ENCODE measurements at places on chromosomes 13 and 19.

GRCh38 chr19:55068950-55069864, 6.3 kb upstream of the RDH13 start:
- DNase-seq: no peak

DNA sequence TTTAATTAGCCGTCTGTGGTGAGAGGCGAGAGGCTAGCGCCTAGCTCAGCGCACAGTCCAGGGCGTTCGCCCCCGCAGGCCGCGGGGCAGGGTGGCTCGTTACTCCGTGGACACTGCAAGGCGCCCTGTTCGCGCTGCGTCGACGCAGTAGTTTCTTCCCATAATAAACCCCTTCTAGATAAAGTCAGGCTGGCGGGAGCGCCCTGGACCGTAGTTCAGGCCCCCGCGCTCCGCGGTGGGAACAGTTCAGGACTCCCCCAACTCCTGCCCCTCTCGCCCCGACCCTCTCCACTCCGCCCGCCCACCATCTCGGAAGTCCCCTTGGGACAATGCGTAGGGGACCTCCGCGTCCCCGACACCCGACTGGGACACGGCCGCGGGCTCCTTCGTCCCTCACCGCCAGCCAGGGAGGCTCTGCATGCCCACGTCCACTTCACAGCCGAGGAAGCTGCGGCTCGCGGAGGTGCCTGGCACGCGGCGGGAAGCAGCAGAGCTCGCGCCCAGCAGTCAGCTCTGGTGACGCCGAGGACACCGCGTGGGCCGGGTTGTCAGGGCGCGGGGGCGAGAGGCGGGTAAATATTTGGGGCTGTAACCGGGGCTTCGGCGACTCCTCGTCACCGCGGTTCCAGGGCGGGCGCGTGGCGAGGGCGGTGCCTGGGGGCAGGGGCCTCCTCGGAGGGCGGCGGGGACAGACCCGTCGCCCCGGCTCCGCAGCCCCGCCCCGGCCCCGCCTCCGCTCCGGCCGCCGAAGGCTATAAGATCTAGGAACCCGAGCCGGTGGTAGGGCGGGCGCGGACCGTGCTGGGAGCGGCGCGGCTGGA, at the start of gene RGCC:
Gene RGCC (plus strand): TSS at position 783 of the 821 bp plus-strand sequence. CDS start 158 bp downstream, outside the sequence.
- DNase-seq: peak; percentile 88

DNA sequence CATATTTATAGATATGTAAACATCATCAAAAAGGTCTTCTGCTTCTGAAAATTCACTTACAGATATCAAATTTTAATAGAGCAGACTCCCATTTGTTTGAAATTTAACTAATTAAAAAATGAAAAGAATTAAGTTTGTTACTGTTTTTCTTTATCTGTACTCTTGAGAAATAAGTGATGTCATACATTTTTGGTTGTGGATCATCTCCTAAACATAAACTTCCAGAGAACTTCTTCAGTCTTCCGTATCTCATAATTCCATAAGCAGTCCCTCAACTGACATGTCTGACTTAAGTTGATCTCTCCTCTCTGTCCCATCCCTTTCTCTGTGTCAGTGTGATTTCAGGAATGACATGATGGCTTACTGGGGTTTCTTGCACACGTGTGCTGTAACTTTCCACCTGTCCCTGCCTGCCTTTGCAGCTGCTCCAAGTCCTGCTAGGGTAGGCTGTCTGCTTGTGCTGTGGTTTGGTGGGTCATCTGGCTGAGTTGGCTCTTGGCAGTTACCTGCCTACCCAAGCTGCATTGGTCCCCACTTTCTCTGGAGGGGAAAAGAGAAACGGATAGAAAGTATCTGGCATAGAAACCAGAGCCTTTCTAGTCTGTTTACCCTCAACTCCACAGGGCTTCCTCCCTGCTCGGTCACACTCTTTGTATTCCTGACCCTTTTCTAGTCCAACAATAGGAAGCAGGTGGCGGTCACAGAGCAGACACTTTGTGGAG, 127.1 kb downstream of the GGACT start:
- no peak for DNase-seq

GRCh38 chr13:106987427-106987785, 419.5 kb upstream of the ARGLU1 start:
- no peak for DNase-seq

GRCh38 chr19:48683349-48683748, 10.5 kb upstream of the NTN5 start:
- peak; percentile 22 for DNase-seq

DNA sequence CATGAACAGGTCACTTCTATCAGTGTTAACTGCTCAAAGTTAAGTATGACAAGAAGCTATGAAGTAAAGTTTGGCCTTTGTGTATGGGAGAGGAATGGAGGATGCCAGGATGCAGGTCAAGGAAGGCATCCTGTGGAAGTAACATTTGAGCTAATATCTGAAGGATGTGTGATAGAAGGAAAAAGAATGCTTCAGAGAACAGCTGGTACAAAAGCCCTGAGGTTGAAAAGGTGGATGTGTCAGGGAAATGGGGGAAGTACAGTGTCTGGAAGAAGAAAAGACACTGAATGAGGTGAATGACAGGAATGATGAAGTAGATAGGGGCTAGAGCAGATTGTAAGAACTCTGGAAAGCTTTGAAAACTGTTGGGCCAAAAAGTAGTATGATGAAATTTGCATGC, 67.1 kb downstream of the ZNF91 start:
- DNase-seq: no peak

GRCh38 chr13:21883713-21884112, 212.8 kb downstream of the FGF9 start:
- DNase-seq: no peak

GRCh38 chr13:62920159-62920558, 1504.5 kb upstream of the PCDH20 start:
- DNase-seq: no peak

DNA sequence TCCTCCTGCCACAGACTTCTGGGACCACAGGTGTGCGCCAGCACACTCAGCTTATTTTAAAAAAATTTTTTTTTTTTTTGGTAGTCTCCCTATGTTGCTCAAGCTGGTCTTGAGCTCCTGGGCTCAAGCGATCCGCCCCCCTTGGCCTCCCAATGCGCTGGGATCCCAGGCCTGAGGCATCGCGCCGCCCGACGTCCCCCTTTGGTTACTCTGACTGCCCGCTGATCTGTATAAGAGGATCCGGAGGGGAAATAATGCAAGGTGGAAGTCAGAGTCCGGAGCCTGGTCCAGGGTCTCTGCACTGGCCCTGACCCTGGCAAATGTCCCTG, 486 bp upstream of the ZNF805 start:
- no peak for DNase-seq

DNA sequence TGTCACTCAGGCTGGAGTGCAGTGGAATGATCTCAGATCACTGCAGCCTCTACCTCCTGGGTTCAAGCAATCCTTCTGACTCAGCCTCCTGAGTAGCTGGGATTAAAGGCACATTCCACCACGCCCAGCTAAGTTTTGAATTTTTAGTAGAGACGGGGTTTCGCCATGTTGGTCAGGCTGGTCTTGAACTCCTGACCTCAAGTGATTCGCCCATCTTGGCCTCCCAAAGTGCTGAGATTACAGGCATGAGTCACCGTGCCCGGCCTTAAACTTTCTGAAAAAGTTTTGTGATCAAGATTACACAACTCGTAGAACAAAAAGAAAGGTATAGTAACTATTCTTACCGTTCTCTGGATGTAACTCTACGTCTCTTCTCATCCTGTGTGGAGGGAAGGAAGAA, 21.2 kb downstream of the DNMT1 start:
- DNase-seq: no peak

DNA sequence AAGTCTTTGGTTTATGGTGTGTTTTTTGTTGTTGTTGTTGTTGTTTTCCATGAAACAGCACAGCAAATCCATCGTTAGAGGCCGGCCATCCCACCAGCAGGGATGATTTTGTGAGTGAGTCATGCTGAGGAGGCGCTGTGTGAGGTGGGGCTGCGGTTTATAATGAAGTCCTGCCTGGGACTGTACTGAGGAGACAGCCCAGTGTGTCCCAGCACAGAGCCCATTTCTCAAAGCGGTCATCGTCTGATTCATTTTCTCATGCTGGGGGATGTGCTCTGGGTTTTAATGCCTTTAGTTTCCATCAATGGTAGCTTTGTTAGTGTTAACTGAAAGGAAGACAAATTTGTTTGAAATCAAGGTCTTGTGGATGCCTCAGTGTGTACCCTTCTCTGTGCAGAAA, 129.3 kb upstream of the SERP2 start:
- no peak for DNase-seq

- no peak for DNase-seq
These were observed 3.9 kb upstream of the ZNF135 start for GRCh38 chr19:58054901-58055874.

DNA sequence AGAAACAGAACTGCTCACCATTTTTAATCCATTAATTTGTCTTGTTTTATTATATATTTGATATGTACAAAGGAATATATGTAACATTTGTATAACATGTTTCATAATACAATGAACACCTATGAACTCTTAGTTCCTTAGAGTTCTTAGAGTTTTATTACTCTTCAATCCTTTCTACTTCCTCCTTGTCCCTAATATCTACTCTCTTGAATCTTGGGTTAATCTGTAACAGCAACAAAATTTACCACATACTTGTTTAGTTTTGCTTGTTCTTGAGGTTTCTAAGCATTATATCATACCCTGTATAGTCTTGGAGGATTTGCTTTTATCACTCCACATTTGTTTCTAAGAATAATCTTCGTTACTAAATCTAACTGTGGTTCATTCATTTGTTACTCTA, 151.4 kb downstream of the PDS5B start:
- no peak for DNase-seq

DNA sequence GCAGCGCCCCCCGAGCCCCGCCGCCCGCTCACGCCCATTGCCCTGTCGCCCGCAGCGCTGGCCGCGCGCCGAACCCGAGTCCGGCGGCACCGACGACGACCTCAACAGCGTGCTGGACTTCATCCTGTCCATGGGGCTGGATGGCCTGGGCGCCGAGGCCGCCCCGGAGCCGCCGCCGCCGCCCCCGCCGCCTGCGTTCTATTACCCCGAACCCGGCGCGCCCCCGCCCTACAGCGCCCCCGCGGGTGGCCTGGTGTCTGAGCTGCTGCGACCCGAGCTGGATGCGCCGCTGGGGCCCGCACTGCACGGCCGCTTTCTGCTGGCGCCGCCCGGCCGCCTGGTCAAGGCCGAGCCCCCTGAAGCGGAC, 518 bp downstream of the KLF2 start:
- no peak for DNase-seq

GRCh38 chr13:33259296-33259695, 26.3 kb downstream of the STARD13 start:
- no peak for DNase-seq

DNA sequence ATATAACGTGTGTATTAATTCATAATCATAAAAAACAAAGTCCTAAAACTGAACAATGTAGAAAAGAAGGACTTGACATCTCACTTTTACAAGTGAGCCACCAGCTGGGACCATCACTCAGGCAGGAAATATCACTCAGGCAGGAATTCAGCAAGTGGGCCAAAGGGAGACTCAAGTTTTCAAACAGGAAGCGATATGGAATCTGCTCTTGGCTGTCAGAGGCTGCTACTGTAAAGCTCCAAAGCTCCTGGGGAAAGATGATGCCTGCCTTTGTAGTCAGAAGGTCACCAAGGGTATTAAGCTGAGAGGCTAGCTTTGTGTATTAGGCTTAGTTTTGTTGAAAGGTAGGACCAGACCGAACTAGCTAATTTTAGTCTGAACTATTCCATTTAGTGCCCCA, 5.5 kb upstream of the AKAP11 start:
- no peak for DNase-seq

DNA sequence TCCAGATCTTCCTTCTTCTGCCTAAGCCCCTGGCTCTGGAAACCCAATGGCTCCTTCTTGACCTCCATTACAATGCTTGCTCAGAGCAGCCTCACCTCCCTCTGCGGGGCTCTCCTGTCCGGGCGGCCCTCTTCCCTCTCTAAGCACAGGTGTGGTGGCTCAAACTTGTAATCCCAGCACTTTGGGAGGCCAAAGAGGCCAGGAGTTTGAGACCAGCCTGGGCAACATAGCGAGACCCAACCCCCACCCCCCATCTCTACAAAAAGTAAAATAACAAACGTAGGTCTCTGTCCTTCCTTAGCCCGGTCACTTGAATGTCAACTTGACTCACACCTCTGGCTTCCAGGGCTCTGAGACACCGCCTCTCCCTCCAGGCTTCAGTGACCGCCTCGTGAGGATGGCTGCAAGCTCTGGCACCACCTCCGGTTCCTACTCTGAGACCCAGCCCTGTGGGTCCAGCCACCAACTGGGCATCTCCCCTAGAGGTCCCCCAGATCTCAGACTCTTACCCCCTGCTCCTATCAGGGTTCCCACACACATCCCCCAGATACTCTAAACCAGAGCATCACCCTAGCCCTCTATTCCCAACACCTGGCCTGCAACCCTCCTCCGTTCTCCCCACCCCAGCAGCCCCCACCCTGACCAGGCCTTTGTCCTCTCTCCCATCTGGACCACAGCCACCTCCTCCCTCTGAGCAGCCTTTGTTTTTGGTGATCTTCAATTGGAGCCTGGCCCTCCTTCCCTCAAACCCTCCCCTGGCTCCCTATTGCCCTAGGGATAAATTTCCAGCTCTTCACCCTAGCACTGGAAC, 4.7 kb upstream of the TLE2 start:
- no peak for DNase-seq

- no peak for DNase-seq
These were observed 4.9 kb upstream of the GIPC3 start for GRCh38 chr19:3580156-3580934.

GRCh38 chr13:110436276-110436675, 125.2 kb downstream of the RAB20 start:
- no peak for DNase-seq

DNA sequence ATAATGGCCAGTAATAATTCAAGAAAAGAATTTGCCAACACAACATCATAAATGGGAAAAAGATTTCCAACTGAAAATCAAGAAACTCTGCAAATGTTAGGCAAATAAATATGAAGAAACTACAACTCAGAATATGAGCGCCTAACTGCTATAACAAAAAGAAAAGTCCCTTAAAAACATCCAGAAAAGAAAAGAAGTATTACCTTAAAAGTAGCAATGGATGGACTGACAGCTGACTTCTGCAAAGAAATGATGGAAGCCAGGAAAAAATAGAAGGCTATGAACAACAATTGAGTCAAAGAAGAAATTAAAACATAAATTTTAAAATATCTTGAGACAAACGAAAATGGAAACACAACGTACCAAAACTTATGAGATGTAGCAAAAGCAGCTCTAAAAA, 482.3 kb upstream of the ZNF507 start:
- DNase-seq: no peak

DNA sequence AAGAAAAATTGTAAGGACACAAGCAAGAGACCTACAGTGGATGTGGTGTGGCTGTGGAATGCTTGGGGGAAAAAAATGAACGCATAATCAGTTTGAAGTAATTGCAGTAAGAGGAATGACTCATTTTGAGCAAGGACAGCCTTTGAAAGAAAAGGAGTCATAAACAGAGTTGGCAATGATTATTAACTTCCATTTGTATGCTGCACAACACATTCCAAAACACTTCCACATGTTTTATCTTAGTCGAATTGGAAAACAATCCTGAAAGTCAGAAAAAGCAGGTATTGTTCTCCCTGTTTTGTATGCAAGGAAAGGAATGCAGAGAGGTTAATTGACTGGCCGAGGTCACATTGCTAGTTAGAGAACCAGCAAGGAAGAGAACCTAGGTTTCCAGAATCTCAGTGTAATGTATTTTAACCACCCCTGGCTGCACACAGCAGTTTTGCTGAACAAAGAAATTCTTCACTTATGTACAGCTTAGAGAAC, 630.0 kb upstream of the MIR17HG start:
- DNase-seq: no peak

- DNase-seq: peak; percentile 69
These were observed 5.3 kb upstream of the CD79A start for GRCh38 chr19:41871573-41872383.

GRCh38 chr13:77810430-77810829, 108.2 kb downstream of the EDNRB start:
- no peak for DNase-seq

All from stimulated activated CD4-positive, alpha-beta T cell treated with anti-CD3 and anti-CD28 coated beads, TNF-alpha, amount 100 ng/mL, for 24 hours (primary cell).